ENCODE measurements at places on chromosomes 11 and 22.

- peak; percentile 93 for DNase-seq
Observed at GRCh38 chr11:86116386-86116726, 47.5 kb upstream of the PICALM start.

DNA sequence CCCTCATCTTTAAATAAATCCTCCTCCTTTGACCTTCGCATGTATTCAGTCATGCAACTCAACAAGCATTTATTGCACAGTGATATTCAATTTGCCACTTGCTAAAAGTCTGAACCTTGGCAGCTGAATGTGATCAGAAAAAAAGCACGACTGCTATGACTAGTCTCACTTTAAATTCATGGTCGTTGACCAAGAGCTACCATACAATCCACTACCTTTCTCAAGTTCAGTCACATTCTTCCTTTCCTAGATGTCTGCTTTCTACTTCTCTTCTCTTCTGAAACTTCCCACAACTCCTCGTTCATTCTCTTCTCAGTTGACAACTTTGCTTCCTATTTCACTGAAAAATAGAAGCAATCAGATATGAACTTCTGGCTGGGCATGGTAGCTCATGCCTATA lies 2.0 kb upstream of the SAA1 start:
- DNase-seq = no peak

- no peak for DNase-seq
Observed at GRCh38 chr11:115696563-115696962, 192.3 kb upstream of the CADM1 start.

GRCh38 chr11:111911563-111912401 lies at the start of gene CRYAB:
Gene CRYAB (minus strand): TSS chr11:111911770. CDS start chr11:111911724, 46 bp downstream.
- peak; percentile 81 for DNase-seq

- no peak for DNase-seq
Observed at GRCh38 chr22:41382098-41382578, 396 bp downstream of the TEF start.

DNA sequence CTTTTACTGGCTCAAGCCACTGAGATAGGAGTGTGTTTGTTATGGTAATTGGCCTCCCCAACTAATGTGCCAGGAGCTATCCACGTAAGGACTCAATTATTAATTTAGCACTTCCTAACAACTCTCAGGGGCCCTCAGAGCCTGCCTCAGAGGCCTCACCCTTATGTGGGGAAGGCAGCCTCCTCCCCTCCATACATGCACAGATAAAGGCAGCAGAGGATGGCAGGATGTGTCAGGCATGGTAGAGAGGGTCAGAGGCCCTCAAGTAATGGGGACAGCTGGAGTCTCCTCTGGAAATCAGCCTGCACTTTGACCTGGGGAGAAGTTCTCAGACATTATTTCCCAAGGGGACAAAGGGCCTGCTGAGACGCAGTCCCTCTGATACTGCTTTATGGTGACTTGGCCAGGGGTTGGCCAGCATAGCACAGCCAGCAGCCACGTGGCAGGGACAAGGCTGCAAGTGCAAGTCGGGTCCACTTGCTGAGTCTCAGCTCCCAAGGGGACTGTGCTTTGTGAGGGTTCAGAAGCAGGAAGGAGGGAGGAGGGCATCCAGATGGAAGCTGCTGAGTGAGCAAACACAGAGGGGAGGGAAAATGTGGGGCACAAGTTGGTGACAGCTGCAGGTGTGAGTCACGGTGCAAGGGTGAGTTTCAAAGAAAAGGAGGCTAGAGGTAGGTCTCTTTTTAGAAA lies 17.0 kb downstream of the MOGAT2 start:
- no peak for DNase-seq

GRCh38 chr22:46429325-46429853 lies 93.9 kb downstream of the TRMU start:
- DNase-seq = no peak

DNA sequence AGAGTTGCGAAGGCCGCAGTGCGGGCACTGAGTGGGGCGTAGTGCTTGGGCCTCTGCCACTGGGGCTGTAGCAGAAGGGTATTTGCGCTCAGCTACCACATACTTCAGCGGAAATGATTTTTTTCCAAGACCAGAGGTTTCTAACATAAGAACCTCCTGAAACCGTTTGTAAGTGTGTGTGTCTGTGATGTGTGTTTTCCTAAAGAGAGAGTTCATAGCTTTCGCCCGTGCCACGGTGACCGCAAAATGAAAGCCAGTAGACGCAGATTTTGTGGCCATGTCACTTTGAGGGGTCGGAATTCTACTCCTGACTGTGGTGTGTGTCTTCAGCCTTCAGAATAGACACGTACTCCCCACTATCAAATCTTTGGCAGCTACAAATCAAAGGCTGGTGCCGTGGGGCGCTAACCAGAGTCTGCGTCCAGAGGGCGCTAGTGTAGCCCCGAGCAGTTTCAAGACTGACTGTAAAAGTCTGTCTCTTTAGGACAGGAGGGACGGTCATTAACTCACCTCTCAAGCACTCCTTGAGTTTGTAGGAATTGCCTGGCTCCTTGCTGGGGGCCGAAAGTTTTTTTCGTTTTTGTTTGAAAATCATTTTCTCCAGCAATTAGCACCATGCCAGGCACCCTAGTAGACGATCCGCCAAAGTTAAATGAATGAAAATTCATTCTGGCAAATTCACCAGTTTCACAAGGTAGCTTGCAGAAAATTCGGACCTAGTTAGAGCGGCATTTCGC lies 2.5 kb upstream of the CALCA start:
- DNase-seq = peak; percentile 12

DNA sequence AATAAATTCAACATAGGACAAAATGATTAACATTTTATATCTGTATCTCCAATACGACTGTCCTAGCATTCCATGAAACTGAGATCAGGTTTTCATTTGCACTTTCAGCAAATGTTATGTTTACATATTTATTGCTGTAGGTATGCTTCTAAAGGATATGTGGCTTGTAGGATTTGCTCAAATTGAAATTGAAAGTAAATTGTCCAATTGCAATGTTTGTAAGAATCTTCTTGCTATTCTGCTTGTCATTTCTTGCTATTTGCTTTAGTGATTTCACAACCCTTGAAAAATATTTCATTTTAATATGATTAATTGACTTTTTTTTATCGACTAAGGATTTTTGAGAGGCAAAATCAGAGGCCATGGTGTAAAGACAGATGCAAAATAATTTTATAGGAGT lies 904.2 kb upstream of the RAG2 start:
- DNase-seq = no peak

- peak; percentile 69 for DNase-seq
Observed at GRCh38 chr11:5043380-5043779, 2.9 kb upstream of the OR52J3 start.

DNA sequence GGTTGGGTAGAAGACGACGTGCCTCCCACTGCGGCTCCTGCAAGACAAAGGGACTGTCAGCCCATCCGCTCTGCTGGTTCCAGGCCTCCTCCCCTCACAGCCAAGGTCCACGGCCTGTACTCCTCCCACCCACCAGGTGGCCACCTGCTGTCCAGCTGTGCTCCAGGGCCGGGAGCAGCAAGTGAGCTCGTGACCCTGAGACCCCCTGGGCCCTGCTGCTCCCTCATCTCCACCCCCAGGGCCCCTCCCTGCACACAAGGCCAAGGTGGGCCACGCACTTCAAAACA lies 27.4 kb downstream of the TSPAN4 start:
- no peak for DNase-seq

DNA sequence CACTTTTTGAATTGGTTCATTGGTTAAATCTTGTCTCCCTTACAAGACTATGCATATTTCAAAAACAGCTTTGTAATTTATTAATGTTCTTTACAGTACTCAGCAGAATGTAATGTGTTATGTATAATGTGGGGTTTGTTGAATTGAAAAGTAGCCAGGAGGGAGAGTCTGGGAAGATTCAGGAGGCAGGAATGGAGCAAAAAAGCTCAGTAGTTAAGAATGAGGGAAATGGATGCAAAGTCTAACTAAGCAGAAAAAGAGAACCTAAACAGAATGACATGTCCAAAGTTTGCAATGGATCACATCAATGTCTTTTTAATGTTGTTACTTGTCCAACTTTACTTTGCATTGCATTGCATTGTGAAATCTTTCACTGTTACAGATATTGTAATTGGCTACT lies 86.5 kb upstream of the CARD18 start:
- DNase-seq = peak; percentile 83

GRCh38 chr22:19483481-19484244 lies 3.9 kb downstream of the CDC45 start:
- peak; percentile 6 for DNase-seq

GRCh38 chr22:48558606-48559402 lies 1268.9 kb downstream of the BRD1 start:
- DNase-seq = no peak

GRCh38 chr22:25068707-25069106 lies 116.2 kb downstream of the KIAA1671 start:
- no peak for DNase-seq

DNA sequence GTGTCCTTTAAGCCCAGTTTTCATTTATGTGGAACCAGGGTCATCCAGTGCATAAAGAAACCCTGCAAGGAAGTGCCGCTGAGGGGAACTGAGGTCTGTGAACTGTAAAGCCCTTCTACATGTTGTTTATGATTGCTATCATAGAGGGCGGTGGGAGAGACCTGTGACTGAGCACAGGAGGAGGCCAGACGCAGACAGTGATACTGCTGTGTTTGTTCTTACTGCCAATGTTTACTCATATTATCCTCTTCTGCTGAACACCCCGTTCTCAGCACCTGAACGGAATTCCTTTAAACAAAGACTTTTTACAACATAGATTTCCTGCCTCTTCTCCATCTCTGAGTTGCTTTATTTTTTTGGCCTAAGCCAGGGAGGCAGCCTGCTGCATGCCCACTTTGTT lies 967 bp upstream of the GALNT18 start:
- no peak for DNase-seq

DNA sequence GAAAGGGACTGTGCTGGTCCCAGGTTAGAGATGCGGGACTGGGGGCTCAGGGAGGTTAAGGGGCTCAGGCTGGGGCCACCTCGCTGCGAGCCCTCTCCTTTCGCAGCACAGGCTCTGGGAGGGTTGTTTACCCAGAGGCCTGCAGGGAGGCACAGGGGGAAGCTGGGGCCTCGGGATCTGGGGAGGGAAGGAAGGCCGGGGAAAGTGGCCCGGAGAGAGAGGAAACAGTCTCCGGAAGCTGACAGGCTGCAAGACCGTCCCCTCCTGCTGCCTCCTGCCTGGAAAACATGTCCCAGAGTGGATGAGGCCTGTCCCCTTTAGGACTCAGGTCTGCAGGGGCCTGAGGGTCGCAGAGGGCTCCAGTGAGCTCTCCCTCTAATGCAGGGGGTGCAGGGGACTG lies 45.4 kb downstream of the MYO7A start:
- DNase-seq = no peak

GRCh38 chr11:67606093-67606491 lies 644 bp upstream of the NDUFV1 start:
- peak; percentile 16 for DNase-seq

DNA sequence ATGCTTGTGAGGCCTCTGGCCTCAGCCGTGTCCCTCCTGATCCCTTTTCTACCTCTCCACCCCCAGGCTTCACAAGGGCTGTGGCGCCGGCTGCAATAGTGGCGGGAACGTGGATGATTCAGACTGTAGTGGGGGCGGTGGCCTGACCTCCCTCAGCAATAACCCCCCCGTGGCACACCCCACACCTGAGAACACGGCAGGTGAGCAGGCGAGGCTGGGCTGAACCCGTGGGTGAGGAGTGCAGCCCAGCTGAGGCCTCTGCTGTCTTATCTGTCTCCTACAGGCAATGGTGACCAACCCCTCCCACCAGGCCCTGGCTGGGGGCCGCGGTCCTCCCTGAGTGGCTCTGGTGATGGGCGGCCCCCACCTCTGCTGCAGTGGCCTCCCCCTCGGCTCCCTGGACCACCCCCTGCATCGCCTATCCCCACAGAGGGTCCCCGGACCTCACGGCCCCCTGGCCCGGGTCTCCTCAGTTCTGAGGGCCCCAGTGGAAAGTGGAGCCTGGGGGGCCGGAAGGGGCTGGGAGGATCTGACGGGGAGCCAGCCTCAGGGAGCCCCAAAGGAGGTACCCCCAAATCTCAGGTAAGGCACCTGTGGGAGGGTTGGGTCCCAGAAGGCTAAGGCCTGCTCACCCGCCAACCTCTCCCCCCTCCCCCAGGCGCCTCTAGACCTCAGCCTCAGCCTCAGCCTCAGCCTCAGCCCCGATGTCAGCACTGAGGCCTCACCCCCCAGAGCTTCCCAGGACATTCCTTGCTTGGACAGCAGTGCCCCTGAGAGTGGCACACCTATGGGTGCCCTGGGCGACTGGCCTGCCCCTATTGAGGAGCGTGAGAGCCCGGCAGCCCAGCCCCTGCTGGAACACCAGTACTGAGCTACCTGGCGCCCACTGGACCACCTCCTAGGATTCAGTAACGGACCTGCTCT lies 1.5 kb upstream of the SIPA1 start:
- no peak for DNase-seq

DNA sequence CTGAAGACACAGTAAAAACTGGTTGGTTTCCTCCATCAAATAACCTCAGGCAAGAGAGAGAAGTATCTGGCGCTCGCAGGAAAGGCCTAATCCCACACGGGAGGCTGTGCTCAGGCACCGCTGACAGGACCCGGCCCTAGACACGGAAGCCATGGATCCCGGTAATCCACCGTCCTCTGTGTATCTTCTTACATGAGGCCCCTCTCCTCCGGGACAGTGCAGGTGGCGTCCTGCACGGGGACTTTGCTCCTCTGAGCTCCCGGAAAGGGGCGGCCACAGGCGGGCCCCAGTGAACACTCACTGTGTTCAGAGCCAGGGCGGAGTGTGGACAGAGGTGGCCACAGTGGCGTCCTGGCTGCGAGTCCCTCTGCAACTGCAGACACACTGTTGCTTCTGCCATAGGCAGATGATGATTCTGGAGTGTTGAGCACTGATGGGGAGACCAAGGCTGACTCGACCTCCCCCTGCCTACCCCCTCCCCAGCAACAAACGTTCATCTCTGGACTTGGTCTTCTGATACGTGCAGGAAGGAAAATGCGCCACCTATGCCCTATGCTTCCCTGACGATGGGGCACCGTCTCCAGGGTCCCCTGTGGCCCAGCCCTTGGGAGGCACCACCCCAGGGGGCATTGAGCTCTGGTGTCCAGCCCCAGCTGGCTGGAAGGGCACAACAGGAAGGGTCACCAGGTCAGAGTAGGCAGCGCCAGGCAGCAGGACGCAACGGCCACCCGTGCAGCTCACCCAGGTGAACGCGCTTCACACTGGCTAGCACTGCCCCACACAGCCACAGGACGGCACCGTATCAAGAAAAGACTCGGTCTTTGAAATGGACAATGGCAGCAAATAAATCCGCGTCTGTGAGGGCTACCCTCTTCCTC lies 95.7 kb downstream of the TRMU start:
- no peak for DNase-seq

DNA sequence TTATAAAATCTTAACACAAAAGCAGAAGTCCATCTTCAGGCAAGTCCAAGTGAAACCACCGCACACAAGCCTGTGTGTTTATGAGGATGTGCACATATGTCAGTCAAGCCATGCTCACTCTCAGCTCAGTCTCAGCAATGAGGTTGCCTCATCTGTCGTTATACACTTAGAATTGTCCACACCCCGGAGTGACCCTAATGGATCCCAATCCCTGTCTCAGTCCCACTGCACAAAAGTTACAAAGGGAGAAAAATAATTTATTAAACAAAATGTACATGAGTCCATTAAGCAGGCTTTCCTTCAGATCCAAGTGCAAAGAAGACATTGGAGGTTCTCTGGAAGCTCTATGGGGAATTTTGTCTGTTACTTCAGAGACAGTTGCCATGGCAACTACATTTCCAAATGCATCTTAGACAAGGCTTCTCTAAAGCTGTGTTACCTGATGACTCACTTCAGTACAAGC lies 24.4 kb downstream of the OR8B12 start:
- no peak for DNase-seq

- no peak for DNase-seq
Observed at GRCh38 chr11:20353829-20354434, 9.6 kb upstream of the HTATIP2 start.

Data from fibroblast of skin of abdomen (primary cell).